Renal pelvis (tissue), 12 donors: ENCODE measurements at places on chromosomes 7 and 10.

DNA sequence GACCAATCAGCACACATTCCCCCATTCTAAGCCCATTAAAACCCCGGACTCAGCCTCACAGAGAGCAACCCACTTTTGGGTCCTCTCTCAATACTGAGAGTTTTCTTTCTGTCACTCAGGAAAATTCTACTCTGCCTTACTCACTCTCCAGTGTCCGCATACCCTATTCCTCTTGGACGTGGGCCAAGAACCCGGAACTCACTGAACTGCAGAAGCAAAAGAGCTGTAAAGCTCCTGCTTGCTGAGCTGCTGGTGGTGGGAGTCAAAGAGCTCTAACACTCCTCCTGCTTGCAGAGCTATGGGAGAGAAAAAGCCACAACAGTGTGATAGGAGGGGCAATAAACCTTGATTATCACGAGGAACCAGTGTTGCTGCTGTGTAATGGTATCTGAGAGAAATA is 386.9 kb downstream of the POM121L12 start:
- DNase-seq = peak; percentile 26

DNA sequence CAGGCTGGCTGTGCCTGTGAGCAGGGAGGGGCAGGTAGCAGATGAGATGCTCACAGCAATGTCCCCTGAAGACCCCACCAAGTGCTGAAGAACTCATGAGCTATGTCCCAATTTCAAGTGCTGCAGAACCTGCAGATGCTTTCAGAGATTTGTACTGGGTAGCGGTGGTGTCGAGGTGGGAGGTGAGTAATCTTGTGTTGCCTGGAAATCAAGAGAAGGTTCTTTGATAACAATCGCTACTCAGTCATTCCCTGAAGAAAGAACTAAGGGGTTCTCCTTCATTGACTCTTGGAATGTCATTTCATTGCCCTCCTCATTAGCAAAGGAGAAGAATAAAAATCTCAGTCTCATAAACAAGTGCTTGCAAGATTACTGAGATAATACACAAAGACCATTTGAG is 246.4 kb downstream of the EMX2 start:
- DNase-seq = no peak

DNA sequence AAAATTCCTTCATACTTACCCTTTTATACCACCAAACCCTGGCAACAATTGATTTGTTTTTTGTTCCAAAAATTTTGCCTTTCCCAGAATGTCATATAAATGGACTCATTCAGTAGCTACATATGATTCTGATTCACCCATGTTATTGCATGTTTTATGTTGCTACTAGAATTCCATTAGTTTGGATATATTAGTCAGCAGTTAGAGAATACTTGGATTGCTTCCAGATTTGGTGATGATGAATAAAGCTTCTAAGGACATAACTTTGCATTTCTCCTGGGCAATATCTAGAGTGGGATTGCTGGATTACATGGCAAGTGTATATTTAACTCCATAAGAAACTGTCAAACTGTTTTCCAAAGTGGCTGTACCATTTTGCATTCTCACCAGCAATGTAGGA is 806.9 kb downstream of the DNAJB9 start:
- DNase-seq = no peak

GRCh38 chr7:2757361-2757903 is 69.4 kb downstream of the AMZ1 start:
- DNase-seq = no peak

- DNase-seq = no peak
These were observed 275.7 kb upstream of the LRGUK start for GRCh38 chr7:133851411-133851810.

DNA sequence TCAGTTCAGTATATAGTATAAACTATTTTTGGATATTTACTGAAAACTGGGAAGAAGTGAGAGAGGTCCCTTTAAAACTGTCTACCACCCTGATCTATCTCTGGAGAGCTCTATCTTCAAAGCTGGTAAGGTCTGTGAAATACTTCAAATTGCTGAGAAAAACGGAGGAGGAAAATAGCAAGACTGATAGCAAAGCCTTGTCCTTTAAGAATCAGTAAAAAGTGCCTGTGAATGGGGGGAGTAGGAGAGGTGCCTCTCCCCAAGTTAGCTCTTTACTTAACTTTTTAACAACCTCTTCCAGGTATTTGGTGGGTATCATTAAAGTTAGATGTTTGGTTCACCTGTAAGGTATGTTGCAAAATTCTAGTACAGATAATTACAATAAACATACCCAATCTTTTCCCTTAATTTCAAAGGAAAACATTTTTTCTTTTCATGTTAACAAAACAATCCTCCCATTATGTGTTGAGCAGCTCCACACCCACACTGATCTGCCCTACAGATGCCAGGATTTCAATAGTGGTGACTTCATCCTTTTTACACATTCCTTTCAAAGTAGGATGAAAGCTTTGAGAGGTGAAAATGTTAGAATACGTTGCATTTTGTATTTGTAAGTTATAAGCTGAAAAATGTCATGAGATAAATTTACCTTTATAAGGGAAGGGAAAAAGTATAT is 149.2 kb downstream of the CRPPA start:
- DNase-seq = no peak

- peak; percentile 92 for DNase-seq
These were observed 107.5 kb downstream of the REEP3 start for GRCh38 chr10:63628526-63629362.

DNA sequence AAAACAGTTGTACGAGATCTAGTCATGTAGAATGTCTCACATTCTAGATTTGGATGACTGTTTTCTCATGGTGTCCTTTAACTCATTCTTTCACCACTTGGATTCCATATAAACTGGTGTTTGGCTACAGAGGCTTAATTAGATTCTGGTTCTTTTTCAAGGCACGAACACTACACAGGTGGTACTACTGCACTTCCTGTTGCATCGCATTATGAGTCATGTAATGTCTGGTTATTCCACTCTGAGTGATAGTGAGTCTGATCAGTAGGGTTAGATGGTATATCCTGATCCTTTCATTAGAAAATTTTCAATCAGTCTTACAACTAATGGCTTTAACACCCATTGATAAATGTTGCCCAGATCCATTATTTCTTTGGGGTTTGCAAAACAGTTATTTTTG is 11.2 kb upstream of the AKAP9 start:
- DNase-seq = no peak

DNA sequence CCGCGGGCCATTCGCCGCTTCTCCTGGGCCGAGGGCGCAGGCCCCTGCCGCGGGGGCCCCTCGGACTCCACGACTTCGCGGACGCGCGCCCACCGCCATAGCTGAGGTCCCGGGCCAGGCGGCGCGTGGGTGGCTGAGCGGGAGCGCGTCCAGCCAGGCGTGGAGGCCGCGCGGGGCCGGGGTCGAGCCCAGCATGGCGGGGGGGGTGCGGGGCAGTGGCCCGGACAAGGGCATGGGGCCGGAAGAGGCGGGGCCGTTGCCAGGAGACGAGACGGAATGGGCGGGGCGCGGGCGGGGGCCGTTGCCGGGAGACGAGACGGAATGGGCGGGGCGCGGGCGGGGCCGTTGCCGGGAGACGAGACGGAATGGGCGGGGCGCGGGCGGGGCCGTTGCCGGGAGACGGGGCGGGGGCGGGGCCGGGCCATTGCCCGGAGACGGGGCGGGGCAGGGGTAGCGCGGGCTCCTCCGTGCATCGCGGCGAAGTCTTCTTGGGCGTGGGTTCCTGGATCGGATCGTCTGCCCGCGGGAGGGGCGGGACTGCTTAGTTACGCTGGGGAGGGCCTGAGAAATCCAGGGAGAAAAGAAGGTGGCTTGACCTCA is 14.8 kb downstream of the ADAM8 start:
- DNase-seq = no peak

DNA sequence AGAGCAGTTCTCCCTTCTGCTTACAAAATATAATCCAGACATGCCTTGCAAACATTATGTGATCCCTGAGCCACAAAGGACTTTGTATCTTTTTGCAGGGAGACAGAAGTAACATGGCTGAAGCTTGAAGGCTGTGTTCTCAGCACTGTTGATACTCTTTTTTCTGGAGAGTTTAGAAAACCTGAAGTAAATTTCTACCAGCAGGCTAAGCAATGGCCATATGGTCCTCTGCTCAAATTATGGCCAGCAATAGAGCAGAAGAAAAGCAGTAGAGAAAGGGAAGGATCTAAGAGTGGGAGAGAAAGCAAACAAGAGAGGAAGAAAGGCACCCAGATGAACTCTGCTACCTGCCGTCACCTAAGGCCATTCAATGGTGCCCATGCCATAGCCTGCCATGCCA is 98.4 kb downstream of the ABLIM1 start:
- DNase-seq = no peak

- peak; percentile 39 for DNase-seq
These were observed 215.9 kb upstream of the C7orf33 start for GRCh38 chr7:148374396-148375259.

DNA sequence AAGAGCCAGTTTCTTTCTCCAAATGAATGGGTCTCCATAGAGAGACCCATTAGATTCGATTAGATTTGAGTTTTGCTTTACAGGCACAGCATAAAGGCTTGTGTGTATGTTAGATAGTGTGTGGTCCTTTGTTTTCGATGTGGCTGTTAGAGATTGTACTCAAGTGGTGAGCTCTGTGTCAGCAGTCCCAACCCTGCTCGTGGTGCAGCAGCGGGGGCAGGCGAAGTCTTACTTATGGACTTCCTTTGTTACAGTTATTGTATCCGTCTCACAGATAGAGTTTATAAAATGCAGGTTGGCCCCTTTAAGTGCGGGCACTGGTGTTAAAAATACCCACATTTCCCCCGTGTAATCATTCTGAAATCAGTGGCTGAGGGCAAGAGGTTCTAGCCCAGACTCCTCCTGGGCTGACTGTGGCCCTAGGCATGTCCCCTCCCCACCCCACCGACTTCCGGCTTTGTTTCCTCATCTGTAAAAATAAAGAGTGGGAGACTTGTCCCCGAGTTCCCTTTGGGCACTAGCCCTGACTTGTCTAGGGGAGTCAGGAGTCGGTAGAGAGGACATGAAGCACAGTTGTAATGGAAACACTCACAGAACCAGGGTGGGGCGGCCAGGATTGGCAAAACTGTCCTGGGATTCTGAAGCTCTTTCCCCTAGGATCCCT is 28.6 kb downstream of the MTURN start:
- no peak for DNase-seq

DNA sequence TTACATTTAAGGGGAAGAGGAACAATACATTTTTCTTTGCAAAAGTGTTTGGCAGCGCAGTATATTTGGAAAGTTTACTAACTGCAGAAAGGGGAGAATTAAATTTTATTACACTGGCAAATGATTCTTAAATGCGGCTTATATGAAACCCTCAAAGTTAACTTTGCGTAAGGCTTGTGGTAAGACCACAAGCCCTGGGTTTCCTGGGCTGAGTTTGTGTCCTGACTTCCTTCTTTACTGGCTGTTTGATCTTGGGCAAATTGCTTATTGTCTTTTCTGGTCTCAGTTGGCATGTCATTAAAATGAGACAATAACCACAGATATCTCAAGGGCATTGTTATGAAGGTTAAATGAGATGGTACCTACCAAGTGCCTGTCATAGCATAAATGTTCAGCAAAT is 106.8 kb downstream of the GLRX3 start:
- DNase-seq = no peak

DNA sequence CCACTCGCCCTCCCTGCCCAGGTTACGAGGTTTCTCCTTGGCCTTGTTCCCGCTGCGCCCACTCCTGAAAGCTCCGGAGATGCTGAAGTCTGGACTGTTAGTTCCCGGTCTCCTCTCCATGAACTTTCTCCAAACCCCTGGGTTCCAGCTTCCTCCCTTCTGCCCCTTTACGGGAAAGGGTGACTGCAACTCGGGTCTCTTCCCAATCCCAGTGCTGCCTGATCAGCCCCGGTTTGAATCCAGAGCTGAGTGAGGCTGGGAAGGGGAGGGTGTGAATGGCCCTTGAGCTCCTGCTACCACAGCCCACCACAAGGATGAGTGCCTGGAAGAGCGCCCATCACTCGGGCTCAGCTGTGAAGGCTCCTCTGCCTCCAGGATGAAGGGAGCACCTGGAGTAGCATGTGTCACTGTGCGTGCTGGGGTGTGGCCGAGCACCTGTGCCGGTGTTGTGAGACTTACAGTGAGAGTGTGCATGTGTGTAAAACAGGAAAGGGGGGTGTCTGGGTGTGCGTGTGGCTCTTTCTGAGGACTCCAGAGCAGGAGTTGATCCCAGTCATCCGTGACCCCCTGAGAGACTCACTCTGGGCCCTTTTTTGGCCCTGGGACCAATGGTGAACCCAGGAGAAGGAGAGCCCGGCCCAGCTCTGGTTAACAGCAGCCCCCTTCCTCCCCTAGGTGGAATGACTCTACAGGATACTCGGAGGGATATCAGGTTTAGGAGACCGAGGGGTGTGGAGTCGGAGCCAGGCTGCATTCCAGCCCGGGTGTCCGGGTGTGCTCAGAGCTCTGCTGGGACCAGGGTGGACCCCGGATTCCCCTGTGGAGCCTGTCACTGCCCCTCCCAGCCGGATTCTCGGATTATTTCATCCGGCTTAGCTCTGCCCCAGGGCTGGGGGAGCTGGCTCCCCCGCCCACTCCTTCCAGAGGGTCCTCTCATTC is 1.1 kb upstream of the ZNF467 start:
- no peak for DNase-seq

- DNase-seq = no peak
These were observed 3.1 kb upstream of the GOT1 start for GRCh38 chr10:99433378-99434020.

DNA sequence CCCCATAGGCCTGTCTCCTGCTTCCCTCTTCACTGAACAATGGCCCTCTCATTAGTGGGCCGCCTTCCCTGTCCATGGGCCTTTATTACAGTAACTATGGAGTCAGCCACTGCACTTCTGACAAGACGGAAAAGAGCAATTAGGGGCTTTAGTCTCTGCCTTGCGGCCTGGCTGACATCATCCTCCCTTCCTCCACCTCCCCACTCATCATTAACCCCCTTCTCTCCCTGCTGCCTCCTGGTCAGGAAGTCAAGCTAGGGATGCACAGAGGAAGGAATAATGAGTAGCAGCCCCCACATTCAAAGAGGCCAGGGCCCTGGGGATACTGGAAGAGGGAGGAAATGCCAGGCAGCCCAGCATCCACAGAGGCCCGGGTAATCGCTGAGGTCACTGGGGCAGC is 101.6 kb upstream of the PLXNA4 start:
- DNase-seq = no peak

GRCh38 chr7:105853931-105854419 is 22.4 kb downstream of the ATXN7L1 start:
- peak; percentile 71 for DNase-seq

DNA sequence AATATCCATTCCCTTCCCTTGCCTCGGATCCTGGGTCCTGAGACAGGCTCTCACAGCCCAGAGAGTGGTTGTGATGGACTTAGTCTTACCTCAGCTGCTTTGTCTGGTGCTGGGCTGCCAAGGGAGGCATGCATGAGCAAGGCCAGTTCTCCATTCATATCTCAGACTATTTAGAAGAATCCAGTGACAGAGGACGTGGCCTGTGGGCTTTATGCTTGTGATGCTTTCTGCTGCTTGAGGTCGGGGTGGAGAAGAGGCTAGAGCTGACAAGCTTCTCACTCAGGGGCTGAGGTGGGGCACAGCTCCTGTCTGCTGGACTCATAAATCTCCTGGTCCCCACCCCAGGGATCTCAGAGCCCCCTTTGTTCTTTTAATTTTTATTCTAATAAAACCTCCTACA is 66.8 kb downstream of the DNAJC12 start:
- DNase-seq = no peak

- DNase-seq = no peak
These were observed 3.1 kb downstream of the SDK1 start for GRCh38 chr7:3304131-3304530.
